ENCODE measurements at places on chromosomes 2 and 18.

DNA sequence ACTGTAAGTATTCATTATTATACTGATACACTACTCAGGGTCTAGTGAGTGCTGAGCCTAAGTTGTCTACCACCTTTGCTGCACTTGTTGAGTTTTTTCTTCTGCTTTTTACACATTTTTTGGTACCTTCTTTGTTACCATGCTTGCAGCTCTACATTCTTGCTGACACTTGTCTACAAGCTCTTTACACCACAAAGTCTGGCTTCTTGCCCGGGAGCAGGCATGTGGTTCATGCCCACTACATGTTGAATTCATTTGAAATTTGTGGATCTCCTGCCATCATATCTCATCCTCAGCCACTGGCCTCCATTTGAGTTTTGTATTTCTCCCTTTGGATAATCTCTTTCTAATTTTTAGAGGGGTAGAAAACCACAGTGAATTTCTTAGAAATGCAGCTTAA lies 29.9 kb downstream of the IL18R1 start:
- DNase-seq = no peak

- no peak for DNase-seq
Observed at GRCh38 chr2:172038604-172039003, 38.9 kb downstream of the METAP1D start.

DNA sequence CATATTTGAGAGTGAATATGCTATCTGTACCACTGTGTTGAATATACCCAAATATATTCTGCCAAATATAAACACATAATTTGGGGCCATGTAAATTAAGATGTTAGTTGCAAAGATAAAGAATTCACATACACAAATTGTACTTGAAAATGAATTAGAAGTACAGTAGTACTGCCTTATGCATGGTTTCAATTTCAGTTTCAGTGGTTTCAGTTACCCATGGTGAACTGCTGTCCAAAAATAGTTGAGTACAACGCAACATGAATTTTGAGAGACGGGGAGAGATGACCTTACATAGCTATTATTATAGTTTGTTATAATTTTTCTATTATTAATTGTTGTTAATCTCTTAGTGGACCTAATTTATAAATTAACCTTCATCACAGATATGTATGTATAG lies 1313.0 kb upstream of the FAM98A start:
- DNase-seq = no peak

DNA sequence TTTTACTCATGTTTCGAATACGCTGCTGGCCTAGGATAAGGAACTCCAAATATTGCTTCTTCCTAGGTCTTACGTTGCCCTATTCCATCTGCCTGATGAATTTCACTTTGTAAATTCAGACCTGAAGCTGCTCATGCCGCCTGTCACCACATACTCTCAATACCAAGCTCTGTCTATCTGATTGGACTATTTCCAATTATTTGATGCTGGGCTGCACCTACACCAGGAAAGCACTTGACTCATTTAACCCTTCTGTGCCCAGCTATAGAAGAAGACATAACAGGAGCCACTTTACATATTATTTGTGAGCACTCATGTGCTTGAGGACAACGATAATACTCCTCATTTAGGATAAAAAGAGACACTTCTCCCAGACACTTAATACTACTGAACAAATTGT lies 1293.9 kb upstream of the LRRTM1 start:
- no peak for DNase-seq

- DNase-seq = no peak
Observed at GRCh38 chr2:207719008-207719407, 7.6 kb downstream of the CCNYL1 start.

GRCh38 chr2:57376985-57377384 lies 669.6 kb upstream of the VRK2 start:
- no peak for DNase-seq

Measured in CD4-positive, alpha-beta T cell treated with Interleukin-4 for 4 hours (primary cell).